Mesendoderm (in vitro differentiated cells): ENCODE measurements at places on chromosomes 11 and 22.

DNA sequence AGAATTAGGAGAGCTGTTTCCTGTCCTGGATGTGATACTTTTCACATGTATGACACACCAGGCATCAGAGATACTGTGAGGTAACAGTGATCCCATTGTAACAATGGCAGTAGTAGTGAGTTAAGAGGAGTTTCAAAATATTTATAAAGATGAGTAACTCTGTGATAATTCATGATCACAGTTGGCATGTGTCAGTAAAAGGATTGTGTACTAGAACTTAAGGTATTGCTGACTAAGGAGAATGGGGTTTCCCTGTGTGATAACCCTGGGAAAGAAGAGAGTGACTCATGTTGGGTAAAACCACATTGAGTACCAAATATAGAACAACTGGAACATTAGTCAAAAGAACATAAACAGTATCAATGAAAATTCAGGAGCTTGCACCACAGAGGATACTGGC lies 22.9 kb upstream of the SLC5A1 start:
- H3K4me3 ChIP-seq: no peak overlapping the region
- peaks cover 2% of the 10 kb centered on the region for H3K27me3 ChIP-seq
- no peak for DNase-seq
- no peaks in the 10 kb centered on the region for H3K4me1 ChIP-seq
- no peak overlapping the region for H3K27ac ChIP-seq
- H3K36me3 ChIP-seq: no peaks in the 10 kb centered on the region

DNA sequence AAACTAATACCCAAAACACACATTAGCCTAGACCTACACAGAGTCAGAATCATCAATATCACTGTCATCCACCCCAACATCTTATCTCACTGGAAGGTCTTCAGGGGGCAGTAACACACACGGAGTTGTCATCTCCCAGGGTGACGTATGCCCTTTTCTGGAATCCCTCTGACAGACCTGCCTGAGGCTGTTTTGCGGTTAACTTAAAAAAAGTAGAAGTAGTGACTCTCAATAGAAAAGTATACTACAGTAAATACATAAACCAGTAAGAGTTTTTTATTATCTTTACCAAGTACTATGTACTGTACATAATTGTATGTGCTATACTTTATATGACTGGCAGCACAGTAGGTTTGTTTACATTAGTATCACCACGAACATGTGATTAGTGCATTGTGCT lies 80.5 kb downstream of the PGR start:
- H3K27ac ChIP-seq: no peak overlapping the region
- no peak overlapping the region for H3K4me3 ChIP-seq
- DNase-seq: peak; percentile 64

DNA sequence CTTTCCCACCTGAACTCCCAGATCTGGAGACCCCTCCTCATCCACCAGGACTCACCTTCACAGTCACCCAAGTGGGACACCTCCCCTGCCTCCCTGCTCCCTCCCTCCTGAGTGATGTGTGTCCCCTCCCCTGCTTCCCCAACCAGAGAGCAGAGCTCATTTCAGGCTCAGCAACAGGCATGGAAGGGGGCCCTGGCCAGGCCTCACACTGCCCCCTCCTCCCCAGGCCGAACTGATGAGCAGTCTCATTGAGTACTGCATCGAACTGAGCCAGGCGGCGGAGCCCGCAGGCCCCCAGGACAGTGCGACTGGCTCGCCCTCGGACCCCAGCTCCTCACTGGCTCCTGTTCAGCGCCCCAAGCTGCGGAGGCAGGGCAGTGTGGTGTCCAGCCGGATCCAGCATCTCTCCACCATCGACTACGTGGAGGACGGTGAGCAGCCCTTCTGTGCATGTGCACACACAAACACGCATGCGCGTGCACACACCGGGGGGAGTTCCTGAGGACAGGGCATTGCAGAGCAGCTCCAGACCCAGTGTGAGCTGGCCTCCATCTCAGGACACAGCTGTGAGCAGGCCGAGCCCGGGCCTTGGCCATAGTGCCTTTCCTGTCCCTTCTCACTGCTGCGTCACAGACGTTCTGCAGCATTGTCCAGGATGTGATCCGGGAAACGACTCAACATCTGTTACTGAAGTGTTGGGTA lies 17.8 kb upstream of the NEAT1 start:
- H3K36me3 ChIP-seq: peaks cover 4% of the 10 kb centered on the region
- DNase-seq: no peak
- H3K27ac ChIP-seq: no peak overlapping the region

DNA sequence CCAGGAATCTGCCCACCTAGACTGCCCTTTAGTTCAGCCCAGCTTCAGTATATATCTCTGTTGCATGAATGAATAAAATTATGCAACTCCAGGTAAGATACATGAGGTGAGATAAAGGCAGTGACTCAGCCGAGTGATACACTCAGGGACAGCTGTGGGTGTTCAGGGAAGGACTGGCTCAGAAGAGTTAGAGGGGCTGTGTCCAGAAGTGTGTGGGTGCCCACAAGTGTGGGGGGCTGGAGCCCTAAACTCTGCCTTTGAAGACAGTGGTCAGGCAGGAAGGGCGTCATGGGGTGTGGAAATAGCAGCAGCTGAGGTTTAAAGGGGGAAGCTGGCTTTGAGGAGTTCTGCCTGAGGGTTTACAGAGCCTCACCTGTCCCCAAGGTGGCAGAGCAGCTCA lies 8.3 kb downstream of the FTH1 start:
- H3K36me3 ChIP-seq: peaks cover 6% of the 10 kb centered on the region
- no peaks in the 10 kb centered on the region for H3K4me1 ChIP-seq
- no peak overlapping the region for H3K4me3 ChIP-seq
- DNase-seq: no peak

- no peak overlapping the region for H3K4me3 ChIP-seq
- DNase-seq: no peak
- H3K4me1 ChIP-seq: no peaks in the 10 kb centered on the region
- no peak overlapping the region for H3K27ac ChIP-seq
- H3K36me3 ChIP-seq: no peaks in the 10 kb centered on the region
Measured at GRCh38 chr11:24132471-24132870, 364.4 kb upstream of the LUZP2 start.

GRCh38 chr11:61168800-61169199 lies 7.6 kb upstream of the VPS37C start:
- H3K27ac ChIP-seq: no peak overlapping the region
- no peak overlapping the region for H3K4me3 ChIP-seq
- H3K4me1 ChIP-seq: no peaks in the 10 kb centered on the region
- no peak for DNase-seq
- no peaks in the 10 kb centered on the region for H3K36me3 ChIP-seq

GRCh38 chr11:12502046-12502445 lies 124.7 kb downstream of the PARVA start:
- H3K4me1 ChIP-seq: peaks cover 2% of the 10 kb centered on the region
- no peak overlapping the region for H3K27ac ChIP-seq
- DNase-seq: no peak
- H3K36me3 ChIP-seq: no peaks in the 10 kb centered on the region
- no peak overlapping the region for H3K4me3 ChIP-seq

DNA sequence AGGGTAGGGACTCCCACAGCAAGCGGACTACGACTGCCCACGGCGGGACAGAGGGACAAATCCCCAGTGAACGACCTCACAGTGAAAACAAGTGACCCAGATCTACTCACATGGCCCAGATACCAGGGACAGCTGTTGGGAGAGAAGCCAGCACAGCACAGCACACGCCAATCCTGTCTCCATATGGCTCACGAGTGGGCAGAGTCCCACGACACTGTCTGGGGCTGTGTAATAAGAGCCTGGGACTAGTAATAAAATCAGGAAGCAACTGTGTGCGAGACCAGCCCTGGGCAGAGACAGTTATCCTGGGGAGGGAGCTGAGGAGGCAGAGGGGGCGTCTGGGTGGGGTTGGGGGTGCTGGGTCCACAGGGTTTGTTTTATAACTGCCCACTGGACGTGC lies 385.0 kb downstream of the CTTN start:
- no peaks in the 10 kb centered on the region for H3K36me3 ChIP-seq
- H3K4me3 ChIP-seq: no peak overlapping the region
- no peak overlapping the region for H3K27ac ChIP-seq

- H3K36me3 ChIP-seq: no peaks in the 10 kb centered on the region
- DNase-seq: no peak
- peak overlapping the region; percentile 25 for H3K4me3 ChIP-seq
Measured at GRCh38 chr11:46594374-46594700, 514 bp upstream of the AMBRA1 start.

DNA sequence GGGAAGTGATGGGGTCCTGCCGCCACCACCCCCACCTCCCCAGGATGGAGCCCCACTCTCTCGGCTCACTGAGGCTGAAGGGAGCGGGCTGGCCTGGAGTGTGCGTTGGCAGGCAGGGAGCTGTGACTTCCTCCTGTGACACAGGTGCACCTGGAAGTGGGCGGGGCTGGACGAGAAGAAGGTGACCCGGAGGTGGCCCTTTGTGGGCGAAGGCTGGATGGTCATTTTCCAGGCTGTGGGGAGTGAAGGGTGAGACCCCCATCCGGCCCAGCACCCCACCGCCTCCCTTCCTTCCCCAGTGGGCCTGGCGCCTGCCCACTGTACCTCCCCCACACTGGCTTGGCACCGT lies 15.3 kb downstream of the IL17REL start:
- no peak for DNase-seq
- H3K27ac ChIP-seq: no peak overlapping the region
- no peaks in the 10 kb centered on the region for H3K36me3 ChIP-seq
- H3K4me3 ChIP-seq: no peak overlapping the region
- no peaks in the 10 kb centered on the region for H3K4me1 ChIP-seq

- no peak overlapping the region for H3K4me3 ChIP-seq
- H3K27me3 ChIP-seq: no peaks in the 10 kb centered on the region
- H3K27ac ChIP-seq: no peak overlapping the region
- H3K36me3 ChIP-seq: no peaks in the 10 kb centered on the region
Measured at GRCh38 chr11:14904745-14905103, 12.7 kb upstream of the CYP2R1 start.

DNA sequence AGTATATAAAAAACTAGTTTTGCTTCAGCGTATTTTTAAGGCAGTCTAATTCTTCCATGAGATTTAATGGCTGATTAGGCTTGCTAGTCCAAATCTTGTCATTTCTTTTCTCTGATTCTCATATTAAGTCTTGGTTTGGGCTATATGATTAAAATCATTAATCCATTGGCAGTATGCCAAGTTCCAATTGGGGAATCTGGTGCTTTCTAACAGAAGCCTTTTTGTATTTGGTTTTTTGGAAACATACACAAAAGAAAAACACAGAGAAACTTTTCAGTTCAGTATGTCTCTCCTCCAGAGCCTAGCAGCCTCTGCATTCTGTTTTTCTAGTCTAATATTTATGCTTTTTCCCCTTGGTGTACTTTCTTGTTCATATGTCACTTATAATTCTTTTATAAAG lies 37.9 kb downstream of the SWAP70 start:
- H3K36me3 ChIP-seq: no peaks in the 10 kb centered on the region
- no peaks in the 10 kb centered on the region for H3K4me1 ChIP-seq
- no peak overlapping the region for H3K4me3 ChIP-seq
- H3K27me3 ChIP-seq: no peaks in the 10 kb centered on the region

DNA sequence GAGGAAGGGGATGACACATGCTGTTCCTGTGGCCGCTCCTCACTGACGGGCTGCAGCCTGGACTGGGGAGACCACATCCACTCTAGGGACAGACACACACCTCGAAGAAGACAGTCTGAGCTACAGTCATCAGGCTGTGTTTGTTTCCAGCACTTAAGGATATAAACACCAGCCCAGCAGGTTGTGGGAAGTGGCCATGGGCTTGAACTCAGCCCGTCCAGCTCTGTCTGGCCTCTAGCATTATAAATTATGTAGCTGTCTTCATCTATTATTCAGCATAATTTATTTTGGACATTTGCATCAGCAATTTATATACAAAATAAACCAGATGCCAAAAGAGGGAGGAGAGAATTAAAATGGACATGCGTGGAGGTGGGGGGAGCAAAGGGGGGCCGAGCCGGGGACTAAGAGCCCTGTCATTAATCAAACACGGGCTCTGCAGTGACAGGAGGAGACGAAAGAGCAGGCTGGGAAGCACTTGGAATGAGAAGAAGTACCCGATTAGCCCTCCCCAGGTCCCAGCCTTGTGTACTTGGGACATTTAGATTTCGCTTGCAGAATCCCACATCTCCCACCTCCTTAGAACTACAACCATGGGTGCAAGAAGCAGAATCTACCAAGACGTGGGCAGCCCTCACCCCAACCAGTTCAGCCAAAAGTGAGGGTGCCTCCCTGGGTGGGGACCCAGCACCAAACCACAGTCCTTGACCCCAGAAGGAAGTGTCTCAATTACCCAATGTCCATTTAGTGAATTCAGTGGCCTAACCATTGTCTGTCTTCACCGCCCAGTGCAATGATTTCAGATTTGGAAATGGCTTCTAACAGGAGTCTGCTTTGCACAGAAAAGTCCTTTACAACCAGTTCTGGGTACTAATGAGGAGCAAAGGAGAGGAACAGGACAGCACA lies 309.6 kb downstream of the OPCML start:
- no peaks in the 10 kb centered on the region for H3K27me3 ChIP-seq
- H3K4me3 ChIP-seq: no peak overlapping the region
- no peak for DNase-seq

DNA sequence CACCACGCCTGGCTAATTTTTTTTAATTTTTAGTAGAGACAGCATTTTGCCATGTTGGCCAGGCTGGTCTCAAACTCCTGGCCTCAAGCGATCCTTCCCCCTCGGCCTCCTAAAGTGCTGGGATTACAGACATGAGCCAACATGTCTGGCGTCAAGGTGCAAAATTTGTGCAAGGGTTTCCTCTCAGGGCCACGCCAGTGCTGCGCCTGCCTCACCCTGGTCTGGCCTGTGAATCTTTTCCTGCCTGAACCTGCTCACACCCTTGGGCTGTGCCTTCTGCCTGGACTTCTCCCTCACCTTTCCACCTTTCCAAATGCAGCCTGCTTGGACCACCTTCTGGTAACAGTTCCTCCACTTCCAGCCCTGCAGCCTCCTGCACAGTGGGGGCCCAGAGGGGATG lies 43.4 kb downstream of the MCM5 start:
- no peaks in the 10 kb centered on the region for H3K36me3 ChIP-seq
- no peak for DNase-seq
- no peaks in the 10 kb centered on the region for H3K27me3 ChIP-seq
- no peaks in the 10 kb centered on the region for H3K4me1 ChIP-seq

- no peaks in the 10 kb centered on the region for H3K27me3 ChIP-seq
- H3K4me1 ChIP-seq: no peaks in the 10 kb centered on the region
- no peak overlapping the region for H3K4me3 ChIP-seq
- H3K27ac ChIP-seq: no peak overlapping the region
- no peak for DNase-seq
- no peaks in the 10 kb centered on the region for H3K36me3 ChIP-seq
Measured at GRCh38 chr11:65165410-65166317, 4.4 kb upstream of the SPDYC start.
